Hypothalamus (tissue), 51 donors: ENCODE measurements at places on chromosomes 11 and 22.

DNA sequence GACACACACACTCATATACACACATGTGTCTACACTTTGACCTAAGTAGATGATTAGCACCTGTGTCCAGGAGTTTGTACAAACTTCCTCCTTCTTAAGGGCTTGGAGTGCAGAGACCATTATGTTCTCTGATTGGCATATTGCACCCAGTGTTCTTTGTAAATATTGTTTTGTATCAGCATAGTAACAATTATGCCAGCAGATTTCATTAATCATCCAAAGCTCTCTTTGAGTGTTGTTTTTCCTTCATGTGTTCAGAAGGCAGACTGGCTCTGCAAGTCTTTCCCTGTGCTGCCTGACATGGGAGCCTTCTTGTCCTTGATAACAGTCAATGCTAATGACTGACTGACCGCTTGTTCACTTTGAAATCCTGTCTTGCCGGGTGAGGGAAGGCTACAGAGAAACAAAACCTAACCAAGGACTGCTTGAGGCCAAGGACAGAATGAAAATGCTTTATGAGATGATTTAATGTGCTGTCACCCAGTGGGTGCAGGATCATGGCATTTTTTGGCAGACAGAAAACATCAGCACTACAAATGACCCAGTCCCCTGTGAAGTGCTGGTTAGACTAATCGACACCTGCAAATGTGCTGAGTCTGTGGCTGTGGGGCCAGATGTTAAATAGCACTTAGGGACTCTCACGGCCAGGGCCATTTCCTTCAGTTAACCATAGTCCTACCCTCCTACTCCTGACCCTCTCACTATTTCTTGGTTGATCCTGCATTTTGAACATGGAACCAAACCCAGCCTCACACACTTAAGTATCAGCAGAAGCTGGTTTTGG is 6.6 kb upstream of the BARX2 start:
- DNase-seq, result no peak

DNA sequence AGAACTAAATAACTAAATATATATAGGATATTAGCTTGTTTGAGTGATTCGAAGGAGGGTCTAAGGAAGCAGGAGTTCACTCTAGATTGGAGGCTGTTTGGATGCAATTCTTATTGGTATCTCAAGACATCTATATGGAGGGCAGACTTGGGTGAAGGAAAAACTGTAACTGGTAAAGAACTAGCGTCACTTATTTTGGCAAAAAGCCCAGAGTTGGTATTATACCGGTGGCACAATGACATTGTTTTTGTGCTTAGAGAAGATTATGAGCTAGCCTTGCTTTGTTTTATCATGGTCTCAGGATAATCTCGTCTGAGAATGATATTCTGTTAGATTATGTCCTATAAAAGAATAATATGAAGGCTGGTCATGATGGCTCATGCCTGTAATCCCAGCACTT is 6.0 kb upstream of the SLC35F2 start:
- DNase-seq, result no peak

DNA sequence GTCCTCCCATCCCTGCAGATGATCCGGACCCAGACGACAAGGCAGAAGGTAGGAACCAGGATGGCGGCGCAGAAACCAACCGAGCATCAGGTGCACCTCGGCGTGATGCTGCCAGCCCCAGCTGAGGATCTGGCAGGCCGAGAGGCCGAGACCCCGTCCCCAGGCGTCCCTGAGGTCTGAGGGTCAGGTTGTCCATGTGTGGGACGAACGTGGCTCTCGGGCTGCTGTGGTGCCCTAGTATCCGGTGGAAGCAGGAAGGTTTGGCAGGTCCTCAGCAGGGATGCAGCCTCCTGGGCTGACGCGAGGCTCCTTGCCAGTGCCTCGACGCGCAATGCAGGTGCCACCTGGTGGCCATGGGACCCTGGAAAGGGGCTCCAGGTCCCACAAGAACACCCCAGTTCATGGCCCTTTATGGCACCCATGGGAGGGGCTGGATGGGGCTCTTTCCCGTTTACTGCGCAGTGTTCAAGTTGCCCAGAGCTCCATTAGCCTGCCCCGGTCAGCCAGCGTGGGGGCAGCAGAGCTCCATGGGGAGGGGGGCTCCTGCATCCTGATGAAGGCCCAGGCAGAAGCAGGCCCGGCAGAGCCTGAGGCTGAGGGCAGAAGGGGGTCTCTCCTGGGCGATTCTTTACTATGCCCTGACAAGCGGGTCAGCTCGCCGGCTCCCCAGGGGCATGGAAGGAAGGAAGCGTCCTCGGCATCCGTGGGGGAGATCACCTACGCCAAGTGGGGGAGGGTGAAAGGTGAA is 129.9 kb downstream of the CTTN start:
- no peak for DNase-seq

DNA sequence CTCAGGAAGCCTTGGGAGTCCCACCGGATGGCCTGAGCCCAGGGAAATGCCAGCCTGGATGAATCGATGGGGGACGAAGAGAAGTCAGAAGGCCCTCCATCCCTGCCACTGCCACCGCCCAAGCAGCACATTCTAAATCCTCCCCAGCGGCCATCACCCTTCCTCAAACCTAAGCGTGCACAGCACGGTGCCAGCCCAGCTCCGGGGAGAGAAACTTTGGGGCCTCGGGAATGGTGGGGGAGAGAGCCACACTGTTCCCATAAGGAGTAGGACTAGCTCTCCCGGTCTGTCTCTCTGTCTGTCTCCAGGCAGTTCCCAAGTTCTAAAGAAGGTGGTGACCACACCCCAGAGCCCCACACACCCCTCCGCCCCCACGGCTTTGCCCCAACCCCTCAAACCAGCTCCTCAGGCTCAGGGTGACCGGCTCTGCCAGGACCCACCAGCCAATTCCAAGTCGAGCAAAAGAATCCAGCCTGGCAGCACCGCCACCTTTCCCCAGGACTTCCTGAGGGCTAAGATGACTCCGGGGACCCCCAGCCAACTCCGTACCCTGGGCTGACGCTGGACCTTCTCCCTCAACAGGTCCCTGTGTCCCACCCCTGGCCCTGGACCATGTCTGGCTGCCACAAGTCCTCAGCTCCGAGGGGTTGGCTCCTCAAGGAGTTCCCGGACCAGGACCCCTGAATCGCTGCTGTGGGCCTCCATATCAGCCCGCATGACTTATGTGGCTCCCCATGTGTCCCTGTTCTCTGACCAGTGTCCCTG is 2.7 kb downstream of the AHNAK start:
- no peak for DNase-seq

- DNase-seq, result no peak
Measured at GRCh38 chr11:6319704-6320410, 444 bp downstream of the CAVIN3 start.

GRCh38 chr11:114132944-114133394 is 73.5 kb downstream of the ZBTB16 start:
- no peak for DNase-seq

- DNase-seq, result no peak
Measured at GRCh38 chr22:45895436-45896152, 81.4 kb downstream of the WNT7B start.

GRCh38 chr11:44726283-44727113 is at the start of gene TSPAN18:
TSS of gene TSPAN18 (plus strand) at chr11:44726962. CDS start at chr11:44906417, 179,455 bp downstream.
- DNase-seq, result no peak

GRCh38 chr11:2166091-2166851 is 5.3 kb upstream of the INS start:
- no peak for DNase-seq
